ENCODE measurements at places on chromosomes 3 and 15.

DNA sequence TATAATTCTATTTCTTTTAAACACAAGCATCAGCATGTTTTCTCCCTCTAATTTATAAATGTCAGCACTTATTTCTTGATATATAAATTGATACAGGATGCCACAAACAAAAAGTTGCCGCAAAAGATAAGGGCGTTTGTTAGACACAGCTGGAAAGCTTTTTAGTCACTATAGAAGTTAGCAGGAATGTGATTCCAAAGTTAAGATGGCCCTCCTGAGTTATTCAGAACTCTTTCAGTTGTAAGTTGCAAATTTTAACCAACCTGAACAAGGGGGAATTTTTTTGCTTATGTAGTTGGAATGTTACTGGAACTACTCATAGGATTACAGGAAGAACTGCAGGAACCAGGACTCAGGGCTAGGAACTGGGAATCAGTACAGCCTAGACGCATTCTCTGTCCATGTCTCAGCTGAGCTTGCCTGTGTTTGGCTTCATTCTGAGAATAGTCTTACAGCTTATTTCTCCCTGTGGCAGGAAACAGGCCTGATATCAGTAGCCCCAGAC lies 166.3 kb downstream of the VGLL4 start:
- no peak for DNase-seq

- DNase-seq, result no peak
These were observed 102.8 kb downstream of the RFTN1 start for GRCh38 chr3:16410659-16411058.

- no peak for DNase-seq
These were observed 122.7 kb downstream of the CHCHD6 start for GRCh38 chr3:126826693-126827092.

GRCh38 chr15:26358708-26359107 lies 414.2 kb downstream of the GABRB3 start:
- no peak for DNase-seq

GRCh38 chr3:79310016-79310415 lies 457.8 kb downstream of the ROBO1 start:
- DNase-seq, result no peak

DNA sequence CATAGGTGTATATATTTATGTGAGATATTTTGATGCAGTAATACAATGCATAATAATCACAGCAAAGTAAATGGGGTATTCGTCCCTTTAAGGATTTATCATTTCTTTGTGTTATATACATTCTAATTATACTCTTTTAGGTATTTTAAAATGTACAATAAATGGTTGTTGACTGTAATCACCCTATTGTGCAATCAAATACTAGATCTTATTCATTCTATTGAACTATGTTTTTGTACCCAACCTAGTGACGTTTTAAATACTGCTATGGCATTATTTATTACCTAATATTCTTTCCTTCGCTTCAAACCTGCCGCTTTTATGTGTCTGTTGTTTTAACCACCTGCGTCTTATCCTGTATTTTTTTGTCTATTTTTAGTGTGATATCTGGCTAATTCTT lies 132.4 kb downstream of the ADAMTSL3 start:
- no peak for DNase-seq

DNA sequence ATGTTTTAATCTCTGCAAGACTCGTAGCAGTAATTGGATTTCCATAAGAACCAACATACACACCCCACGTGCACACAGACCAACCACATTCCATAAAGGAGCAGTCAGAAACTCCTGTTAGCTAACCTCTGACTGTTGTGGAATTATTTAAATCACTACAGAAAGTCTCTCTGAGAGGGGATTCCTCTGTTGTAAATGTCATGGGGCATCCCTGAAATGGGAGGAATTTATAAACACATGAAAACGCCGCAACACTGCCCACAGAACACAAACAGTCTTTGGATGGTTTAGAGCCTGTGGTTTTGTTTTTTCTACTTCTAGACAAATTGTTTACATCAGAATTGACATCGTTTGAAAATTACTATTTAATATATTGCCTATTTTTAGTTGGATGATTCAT lies 740.1 kb upstream of the GRM7 start:
- DNase-seq, result no peak

DNA sequence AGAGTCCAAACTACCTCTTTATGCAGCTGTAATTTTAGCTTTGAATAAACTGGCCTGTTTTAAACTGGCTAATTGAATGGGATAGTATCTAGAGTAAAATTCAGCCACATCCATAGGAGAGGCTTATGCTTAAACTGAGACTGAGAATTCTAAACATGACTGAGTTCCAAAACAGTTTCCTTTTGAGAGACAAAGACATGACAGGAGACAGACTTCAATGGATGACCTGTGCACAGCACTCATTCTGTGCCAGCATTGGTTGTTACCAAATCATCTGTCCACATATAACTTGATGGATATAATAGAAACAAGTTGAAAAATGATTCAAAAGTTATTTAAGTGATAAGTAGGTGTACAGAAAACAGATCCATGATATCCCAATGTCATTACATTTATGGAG lies 20.9 kb downstream of the IL12A start:
- DNase-seq, result no peak

All from NCI-H1105 (cell line).